Fibroblast of the aortic adventitia (primary cell): ENCODE measurements at places on chromosomes 3 and 15. TPM values are rescaled to one million over a fixed set of nuclear protein-coding genes. Genes with fewer than 3 reads are reported as not detected.

Gene HCN4
- total RNA-seq = not detected in 2 replicates

Gene CCR1
- total RNA-seq = 0.08 and 0.90 TPM in 2 replicates

Gene ZBTB47
- total RNA-seq = 22.3 and 41.8 TPM in 2 replicates

Gene SCAANT1
- not detected in 2 replicates for total RNA-seq

Gene TMCO5A
- 0.49 TPM in 1 of 2 replicates, not detected in the other for total RNA-seq

DNA sequence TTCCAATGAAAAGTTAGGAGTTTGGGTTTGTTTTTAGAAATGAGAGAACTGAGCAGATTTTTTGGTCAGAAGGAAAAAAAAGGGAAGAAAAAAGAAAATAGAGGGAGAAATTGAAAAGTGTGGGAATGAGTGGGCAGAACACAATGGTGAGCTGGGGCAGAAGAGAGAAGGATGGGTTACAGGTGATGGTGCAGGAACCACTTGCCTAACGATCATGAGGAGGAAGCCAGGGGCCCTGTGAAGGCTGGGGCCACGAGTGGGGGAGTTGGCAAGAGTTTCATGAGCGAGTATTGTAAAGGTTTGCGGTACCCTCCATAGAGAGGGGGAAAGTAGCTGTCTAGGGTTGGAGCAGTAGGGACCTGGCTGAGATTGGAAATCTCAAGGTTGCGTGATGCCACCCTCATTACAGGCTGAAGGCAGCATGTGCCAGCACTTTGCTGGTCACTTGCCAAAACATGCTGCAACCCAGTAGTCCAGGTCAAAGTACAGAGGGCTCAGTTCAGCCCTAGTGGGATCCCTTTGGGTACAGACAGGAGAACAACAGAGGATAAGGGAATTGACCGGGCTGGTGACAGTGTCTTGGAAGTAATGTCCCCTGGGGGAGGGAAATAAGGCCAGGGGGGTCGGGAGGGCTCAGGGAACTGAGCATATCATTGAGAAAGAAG, 6.6 kb downstream of the IVD start:
- DNase-seq = no peak

DNA sequence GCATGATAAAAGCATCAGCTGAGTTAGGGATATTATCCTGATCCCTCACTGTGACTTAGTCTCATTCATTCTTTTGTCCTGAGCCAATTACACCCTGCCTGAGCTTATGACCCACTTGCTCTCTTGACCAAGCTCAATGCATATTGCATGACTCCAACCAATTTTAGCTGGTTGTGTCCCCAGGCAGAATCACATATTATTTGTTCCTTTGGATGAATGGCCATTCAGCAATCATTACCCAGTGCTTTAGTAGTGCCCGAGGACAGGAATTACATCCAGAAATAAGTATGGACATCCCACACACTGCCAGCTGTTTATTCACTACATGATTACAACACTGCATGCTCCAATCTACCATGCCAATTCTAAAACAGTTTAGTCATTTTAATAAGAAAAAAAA, 322.5 kb downstream of the ZBBX start:
- no peak for DNase-seq

DNA sequence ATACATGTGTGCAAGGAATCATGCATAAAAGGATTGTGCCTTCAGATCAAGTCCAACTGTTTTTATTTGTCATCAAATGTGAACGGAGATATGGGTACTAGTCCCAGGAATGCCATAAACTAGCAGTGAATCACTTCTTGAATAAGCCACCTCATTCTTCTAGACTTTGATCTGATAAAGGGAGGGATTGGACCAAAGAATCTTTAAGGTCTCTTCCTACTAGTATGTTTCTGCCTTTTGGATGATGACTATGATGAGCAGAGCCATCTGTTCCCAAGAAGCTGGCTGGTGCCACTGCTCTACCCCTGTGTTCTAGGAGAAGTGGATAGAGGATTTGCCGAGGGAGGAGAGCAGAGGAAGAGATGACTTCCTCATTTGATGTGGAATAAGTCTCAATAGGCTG, 28.8 kb upstream of the UACA start:
- DNase-seq = peak; percentile 71

DNA sequence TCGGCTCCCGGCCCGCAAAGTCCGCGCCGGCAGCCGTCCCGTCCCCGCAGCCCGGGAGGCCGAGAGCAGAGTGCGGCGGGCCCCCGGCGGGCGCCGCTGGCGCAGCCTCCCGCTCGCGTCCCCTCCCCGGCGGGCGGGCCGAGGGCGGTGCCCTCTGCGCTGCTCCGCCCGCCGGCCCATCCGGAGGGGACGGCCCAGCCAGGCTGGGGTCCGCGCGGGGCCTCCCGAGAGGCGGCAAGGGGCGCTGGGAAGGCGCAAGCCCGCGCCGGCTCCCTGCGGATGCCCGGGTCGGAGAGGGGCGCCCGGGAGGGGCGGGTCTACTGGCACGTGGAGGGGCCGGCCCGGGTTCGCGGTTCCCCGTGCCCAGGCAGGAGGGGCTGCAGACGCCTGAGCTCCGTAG, at the start of the genes CLCN2 and POLR2H:
Gene CLCN2 (minus strand): TSS at position 74 of the 400 bp plus-strand sequence. CDS start 126 bp downstream, outside the sequence.
Gene POLR2H (plus strand): TSS at position 179 of the 400 bp plus-strand sequence. CDS start 1,783 bp downstream, outside the sequence.
- peak; percentile 26 for DNase-seq

DNA sequence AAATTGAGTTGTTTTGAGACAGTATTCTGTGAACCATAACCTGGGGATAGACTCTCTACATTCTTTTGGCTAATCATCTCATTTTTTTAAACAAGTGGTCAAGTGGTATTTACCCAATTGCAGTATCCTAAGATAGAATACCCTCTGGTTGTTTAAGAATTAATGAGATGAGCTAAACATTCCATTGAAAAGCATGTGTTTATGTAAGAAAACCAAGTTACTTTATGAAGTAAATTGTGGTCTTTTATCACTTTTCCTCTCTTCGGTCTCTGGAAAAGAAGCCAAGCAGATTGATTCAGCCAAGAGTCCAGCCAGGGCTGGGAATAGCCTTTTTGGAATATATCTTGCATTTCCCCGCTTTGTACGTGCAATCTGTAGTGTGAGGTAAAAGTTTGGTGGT, 185.7 kb upstream of the TOPAZ1 start:
- DNase-seq = peak; percentile 69

DNA sequence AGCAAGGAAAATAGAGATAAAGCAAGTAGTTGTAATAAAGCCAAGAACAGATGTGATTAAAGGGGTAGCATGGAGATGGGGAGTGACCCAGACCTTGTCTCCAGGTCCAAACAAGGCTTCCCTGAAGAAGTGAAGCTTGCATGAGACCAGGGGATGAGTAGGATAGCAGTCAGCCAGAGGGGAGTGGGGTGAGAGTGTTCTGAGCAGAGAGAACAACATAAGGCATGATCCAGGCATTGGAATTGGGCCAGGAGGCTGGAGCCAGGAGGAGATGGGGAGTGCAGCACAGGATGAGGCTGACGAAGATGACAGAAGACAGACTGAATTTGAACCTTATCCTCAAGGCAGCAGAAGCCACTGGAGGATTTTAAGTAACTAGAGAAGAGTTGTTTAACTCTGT, 7.2 kb downstream of the TMOD2 start:
- peak; percentile 81 for DNase-seq

DNA sequence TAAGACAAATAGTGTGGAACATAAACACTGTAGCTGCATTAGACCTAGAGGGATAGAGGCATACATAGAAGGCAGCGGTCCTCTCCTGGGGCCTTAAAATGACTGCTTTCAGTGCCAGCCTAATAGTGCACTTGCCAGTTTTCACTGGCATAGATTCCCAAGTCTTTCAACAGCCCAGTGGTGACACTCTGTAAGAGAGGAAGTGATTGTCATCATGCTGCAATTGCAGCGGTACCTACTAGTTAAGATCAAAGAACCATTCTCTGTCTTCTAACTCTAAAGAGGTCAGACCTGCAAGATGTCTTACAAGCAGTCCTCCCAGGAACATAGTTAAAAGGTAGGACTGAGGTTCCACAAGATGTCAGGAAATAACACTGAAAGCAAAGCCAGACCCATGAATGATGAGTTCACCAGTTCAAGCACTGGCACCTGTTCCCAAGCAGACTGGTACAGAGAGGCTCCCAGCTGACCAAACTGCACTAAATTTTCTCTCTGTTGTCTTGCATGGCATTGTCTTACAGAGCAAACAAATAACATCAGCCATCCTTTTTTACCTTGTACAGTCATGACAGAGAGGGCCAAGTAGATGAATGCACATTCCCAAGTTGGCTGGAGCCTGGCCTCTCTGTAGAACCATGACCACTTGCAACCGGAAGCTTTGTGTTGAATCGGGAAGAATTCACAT, 100.5 kb upstream of the SKOR1 start:
- DNase-seq = no peak

DNA sequence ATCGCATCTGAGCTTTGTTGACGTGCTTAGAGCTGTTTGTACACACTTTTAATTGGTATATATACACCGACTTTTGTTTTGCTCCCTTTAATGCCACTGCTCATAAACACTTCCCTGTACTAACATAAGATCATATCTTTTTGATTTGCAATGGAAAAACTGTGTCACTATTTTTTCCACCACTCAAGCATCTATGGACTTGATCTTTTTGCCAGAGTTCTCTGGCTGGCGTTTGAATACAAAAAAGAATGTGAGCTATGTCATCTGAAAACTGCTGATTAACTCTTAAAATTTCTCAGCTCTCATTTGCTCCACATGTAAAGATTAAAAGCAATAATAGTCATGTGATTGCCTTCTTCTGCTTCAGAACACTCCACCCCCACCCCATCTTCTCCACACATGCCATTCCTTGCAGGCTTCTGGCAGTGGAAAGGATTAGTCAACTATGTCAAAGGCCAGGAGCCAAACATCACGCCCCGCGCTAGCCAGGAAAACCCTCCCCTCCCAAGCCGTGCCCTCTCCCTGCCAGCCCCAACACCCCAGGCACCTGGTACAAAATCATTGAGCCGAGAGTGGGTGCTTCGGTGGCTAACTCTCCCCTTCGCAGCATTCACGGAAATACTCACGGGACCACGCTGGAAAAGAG, 123.4 kb upstream of the MEF2A start:
- peak; percentile 97 for DNase-seq

- DNase-seq = peak; percentile 65
Measured at GRCh38 chr3:16388850-16389441, 123.9 kb downstream of the OXNAD1 start.

- no peak for DNase-seq
Measured at GRCh38 chr3:44492496-44492895, 15.0 kb upstream of the ZNF445 start.

DNA sequence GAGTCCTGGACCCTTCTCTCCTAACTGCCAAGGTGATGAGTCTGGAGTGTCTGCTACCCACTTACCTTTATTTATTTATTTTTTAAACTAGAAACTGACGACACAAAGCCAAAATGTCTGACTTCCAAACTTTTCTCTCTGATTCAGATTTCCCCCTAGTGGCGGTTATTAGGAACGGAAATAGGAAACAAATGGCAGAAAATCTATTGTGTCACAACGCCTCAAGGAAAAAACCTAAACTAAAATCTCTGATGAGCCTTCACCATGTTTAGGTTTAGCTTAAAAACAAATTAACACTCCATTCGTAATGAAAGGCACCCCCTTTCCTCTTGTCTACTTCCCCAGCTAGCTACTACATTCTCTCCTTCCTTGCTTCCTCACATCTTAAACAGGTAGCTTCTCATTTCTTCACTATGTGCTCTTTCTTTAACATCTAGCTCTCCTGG, 94.0 kb upstream of the MEX3B start:
- DNase-seq = peak; percentile 77
